ENCODE measurements at places on chromosomes 7 and 10.

DNA sequence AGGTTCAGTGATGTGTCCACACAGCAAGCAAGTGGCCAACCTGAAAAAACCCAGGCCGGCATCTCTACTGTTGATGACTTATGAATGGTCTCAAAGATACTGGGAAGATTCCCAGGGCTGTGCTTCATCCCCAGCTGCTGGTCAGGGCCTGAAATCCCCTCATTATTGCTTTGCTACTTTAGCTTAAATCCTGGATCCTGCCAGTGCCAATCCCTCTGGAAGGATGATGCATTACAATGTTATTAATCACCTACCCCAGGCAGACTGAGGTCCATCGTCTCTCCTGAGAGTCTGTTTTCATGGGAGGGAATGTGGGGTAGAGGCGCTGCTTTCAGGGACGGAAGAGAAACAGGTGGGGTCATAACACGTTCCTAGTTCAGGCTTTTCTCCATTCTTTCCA is 371.6 kb downstream of the RPS24 start:
- DNase-seq = no peak

GRCh38 chr7:135245226-135246190 is 11.9 kb downstream of the STRA8 start:
- no peak for DNase-seq

GRCh38 chr10:121556918-121557573 is 41.2 kb downstream of the FGFR2 start:
- DNase-seq = no peak

DNA sequence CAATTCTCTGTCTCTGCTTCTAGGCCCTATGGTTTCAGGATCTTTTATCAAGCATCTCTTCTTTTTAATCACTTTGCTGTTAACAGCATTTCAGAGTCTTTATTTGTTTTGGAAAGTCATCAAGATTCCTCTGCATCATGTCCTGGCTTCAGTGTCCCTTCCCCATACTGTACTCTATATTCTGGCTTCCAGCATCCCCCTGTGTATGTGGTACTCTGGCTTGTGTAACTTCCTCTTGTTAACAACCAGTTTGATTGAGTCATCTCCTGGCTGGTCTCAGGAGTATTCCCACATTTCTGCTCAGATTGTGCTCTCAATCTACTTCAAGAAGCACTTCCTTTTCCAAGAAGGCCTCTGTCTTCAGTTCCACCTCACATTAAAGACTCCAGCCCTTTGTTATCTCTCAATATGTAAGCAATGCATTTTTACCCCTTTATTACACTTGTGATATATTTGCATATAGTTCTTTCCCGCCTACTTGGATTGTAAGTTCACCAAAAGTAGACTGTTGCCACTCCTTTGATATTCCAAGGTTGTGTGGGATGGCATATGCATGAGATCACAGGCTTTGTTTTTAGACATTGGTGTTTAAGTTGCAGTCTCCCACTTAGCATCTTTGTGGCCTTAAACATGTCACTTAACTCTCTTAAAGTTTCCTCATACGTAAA is 15.1 kb upstream of the ATE1 start:
- peak; percentile 95 for DNase-seq

GRCh38 chr7:26078437-26079336 is 73.3 kb upstream of the NFE2L3 start:
- peak; percentile 29 for DNase-seq

DNA sequence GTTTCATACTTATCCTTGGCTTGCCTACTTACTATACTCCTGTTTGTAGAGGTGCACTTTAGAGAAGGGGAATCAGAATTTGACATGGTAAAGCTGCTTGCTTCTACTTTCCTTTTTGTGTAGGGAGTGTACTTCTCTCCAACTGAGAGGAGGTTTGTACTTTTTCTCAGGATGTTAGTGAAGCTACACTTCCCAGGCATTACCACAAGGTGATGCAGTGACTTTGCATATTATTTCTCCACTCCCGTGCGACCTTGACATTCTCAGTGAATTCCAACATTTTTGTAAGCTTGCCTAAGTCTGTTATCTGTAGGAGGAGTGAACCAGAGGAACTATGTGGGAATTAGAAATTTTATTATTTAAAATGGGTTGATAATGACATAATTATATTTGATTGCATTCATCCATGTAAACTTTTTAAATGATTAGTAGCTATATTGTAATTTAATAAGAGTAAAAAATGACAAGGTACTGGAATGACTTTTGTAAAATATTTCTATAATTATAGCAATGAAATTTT is 5.2 kb downstream of the TAX1BP1 start:
- peak; percentile 94 for DNase-seq

DNA sequence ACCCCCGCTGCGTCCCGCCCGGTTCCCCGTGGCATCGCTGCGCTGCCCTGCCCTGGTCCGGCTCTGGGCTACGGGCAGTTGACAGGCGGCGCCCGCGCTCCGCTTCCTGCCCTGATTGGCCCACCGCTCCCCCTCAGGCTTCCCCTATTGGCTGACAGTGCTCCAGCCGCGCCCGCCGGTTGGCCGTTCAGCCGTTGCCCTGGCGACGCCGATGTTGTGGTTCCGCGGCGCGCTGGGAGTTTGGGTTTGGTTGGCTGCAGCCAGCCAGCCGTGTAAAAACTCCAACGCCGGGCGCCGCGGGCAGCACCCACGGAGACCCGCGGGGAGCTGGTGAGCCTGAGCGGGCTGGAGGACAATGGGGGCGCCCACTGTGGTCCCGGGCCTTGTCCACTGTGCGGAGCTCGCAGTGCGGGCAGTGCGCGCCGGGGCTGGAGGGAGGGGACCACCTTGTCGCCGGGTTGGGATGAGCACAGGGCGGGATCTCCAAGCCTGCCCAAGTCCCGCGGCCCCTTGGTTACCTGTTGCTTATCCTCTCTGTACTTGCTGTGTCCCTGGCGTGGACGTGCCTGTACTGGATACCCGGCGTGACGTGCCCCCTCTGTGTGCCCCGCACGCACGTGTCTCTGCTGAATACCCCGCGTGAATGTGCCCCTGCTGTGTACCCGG is at the start of gene C7orf57:
Gene C7orf57 (plus strand): TSS at position 243 of the 666 bp plus-strand sequence. CDS start 766 bp downstream, outside the sequence.
- DNase-seq = peak; percentile 81

DNA sequence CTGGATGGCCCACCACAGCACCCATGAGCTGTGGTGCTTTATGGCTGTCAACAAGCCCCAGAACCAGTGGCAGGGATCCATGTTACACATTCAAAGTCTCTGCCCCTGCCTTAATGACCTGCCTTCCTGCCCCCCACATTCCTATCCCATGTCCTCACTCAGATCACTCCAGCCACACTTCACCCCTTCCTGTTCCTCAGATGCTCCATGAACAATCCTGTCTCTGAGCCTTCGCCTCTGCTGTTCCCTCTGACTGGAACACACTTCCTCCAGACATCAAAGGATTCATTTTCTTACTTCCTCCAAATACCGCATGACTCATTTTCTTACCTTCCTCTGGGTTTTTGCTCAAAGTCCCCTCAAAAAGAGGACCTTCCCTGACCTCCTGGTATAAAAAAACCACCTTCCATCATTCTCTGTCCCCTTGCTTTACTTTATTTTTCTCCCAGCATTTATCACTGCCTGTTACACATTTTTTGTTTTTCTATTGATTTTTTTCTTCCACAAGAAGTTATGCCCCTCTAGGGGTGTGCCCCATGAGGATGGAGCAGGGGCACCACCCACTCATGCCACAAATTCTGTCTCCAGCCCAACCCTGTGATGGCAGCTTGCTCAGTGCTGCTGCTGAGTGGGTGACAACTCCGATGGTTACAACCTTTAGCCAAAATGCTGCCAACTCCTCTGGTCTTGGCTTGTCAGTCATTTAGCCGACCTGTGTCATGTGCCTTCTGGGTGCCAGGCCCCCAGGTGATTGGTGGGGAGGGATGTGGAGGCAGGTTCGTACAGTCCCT is 18.2 kb downstream of the COL13A1 start:
- peak; percentile 17 for DNase-seq

GRCh38 chr10:13587391-13587790 is 626 bp downstream of the PRPF18 start:
- no peak for DNase-seq

GRCh38 chr10:93796167-93796566 is 38.4 kb downstream of the LGI1 start:
- no peak for DNase-seq

GRCh38 chr10:128314686-128315085 is 188.5 kb upstream of the MKI67 start:
- no peak for DNase-seq

- no peak for DNase-seq
These were observed 3.2 kb upstream of the COX19 start for GRCh38 chr7:978416-979091.

- no peak for DNase-seq
These were observed 34.4 kb downstream of the HSPA12A start for GRCh38 chr10:116707981-116708380.

- DNase-seq = no peak
These were observed 407.9 kb upstream of the NPVF start for GRCh38 chr7:25636168-25636567.

DNA sequence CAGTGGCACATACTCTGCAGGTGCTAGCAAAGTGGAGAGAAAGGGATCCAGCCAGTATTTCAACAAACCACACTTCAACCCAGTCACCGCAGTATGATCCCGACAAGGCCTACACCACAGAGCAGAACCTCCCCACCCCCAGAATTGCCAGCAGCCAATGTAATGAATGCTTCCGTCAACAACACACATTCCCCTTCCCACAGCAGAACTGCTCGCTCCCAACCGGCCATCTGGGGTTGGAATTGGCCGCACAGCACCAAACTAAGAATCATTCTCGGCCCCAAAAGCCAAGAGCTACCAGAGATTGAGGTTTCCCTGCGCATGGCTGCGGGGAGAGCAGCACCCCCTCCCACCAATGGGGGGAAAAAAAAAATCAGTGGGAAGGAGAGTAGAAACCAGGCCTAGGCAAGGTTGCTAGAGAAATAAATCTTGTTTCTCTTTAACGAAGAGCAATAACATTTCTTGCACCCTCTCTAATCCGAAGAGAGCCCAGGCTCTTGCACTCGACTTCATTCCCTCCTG is 1.1 kb downstream of the WASL start:
- DNase-seq = peak; percentile 82

- no peak for DNase-seq
These were observed 106.0 kb upstream of the GATA3 start for GRCh38 chr10:7948371-7949000.

DNA sequence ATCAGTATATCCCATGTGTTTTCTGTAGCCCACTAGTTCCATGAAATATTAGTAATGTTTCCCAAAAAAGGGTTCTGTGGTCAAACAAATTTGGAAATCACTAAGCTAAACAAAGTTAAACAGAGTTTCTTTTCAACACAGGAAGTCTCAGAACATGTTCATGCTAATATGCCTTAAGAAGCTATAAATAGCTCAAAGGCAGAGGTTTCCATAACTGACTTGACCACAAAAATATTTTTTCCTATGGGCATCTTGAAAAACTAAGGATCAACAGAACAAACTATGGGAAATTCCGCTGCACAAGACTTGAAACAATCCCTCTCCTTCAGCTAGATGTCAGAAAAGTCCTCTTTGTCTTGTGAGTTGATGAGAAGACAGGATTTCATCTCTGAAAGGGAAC is 59.7 kb downstream of the SEM1 start:
- peak; percentile 14 for DNase-seq

DNA sequence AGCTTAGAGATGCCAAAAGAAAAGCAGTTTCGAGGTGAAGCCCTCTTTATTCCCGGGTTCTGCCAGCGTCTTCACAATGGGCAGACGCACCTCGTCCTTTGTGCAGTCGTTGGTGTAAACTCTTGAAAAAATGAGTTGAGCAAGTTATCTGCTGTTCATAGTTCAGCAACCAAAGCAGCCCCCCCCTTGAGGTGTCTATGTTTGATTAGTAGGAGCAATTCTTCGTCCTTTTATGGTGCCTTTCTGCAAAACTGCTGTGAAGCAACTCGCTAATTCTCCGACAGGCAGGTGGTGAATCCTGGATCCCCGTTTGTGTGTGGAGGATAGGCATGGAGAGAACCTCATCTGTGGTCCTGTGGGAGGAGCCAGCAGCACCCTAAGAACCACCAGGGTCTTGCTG is 234.5 kb downstream of the GLRX3 start:
- DNase-seq = no peak

GRCh38 chr10:96651998-96652431 is 65.2 kb upstream of the TM9SF3 start:
- no peak for DNase-seq

DNA sequence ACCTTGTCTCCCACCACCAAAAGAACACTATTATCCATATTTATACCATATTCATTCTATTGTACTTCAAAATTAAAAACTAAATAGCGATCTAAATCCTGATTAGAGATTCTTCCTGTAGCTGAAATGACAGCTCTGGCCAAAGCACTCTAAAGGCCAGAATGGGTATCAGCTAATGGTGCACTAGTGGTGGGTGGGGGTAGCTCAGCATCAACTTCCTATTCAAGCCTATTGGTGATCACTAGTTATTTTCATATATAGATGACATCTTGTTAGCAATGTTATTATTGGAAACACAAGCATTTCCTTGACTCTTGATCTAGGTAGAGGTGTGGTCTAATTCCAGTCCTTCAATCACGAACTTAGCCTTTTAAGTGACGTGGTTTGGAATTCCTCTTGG is 43.6 kb downstream of the TET1 start:
- DNase-seq = no peak

GRCh38 chr7:42625421-42625820 is 286.4 kb downstream of the C7orf25 start:
- DNase-seq = no peak

DNA sequence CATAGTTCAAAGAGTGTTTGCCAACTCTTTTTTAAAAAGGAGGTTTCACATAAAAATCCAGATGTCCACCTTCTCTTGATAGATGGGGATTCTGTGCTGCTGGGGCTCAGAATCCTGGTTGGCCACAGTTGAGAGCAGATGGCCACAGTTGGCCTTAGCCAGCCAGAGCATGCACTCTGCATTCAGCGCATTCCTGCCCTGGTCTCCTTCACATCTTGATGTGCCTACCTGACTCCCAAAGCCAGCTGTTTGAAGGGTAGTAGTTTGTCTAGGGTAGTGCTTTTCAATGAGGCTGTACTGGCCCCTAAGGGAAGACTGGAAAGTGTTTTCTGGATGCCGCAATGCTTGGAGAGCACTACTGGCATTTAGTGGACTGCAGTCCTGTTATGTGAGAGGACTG is 208.1 kb upstream of the HDAC9 start:
- no peak for DNase-seq

- no peak for DNase-seq
These were observed 279.8 kb downstream of the CAMK1D start for GRCh38 chr10:12628964-12629766.

- peak; percentile 62 for DNase-seq
These were observed 89.2 kb downstream of the ARID5B start for GRCh38 chr10:61990761-61991135.

DNA sequence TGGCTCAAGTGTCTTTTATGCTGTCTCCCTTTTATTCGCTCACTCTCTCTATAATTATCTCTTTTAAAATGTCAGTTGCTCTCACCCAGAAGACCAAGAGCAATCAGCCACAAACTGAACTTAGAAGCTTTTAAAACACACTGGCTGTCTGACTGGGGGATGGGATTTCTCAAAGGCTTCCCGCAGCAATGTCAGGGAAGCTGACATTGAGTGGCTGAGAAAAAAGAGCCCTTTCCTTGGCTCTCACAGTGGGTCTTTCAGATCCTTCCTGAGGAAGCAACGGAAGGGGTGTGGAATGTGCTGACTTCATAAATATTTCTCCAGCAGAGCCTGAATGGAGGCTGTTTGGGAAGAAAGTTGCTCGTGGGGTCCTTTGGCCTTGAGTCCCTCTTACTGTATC is 445.7 kb upstream of the C7orf33 start:
- DNase-seq = no peak

GRCh38 chr7:101126651-101127459 is at the start of gene SERPINE1:
SERPINE1 (plus strand) TSS chr7:101127104; CDS start chr7:101128394, 1,290 bp downstream.
- DNase-seq = peak; percentile 100

Measured in fibroblast of pulmonary artery (primary cell).